NCI-H460 (cell line): ENCODE measurements at places on chromosomes 6 and 20. TPM values are rescaled to one million over a fixed set of nuclear protein-coding genes. Genes with fewer than 3 reads are reported as not detected.

The PGC gene
- not detected in 2 replicates for total RNA-seq

The ADGRG6 gene
- 73.8 and 78.7 TPM in 2 replicates for total RNA-seq

The TFAP2B gene
- not detected in 2 replicates for total RNA-seq

The WFDC10B gene
- total RNA-seq: not detected in 2 replicates

The MYLK2 gene
- total RNA-seq: 0.10 TPM in 1 of 2 replicates, not detected in the other

The SYNDIG1 gene
- not detected in 2 replicates for total RNA-seq

The ADGRF5 gene
- total RNA-seq: 0.05 TPM in 1 of 2 replicates, not detected in the other

The NDUFAF4 gene
- total RNA-seq: 111 and 116 TPM in 2 replicates
